ENCODE measurements at places on chromosomes 16 and 17.

GRCh38 chr17:77771587-77771986 is 186.9 kb upstream of the TNRC6C start:
- DNase-seq, result no peak

- no peak for DNase-seq
Observed at GRCh38 chr16:11066261-11066870, 122.0 kb downstream of the CLEC16A start.

DNA sequence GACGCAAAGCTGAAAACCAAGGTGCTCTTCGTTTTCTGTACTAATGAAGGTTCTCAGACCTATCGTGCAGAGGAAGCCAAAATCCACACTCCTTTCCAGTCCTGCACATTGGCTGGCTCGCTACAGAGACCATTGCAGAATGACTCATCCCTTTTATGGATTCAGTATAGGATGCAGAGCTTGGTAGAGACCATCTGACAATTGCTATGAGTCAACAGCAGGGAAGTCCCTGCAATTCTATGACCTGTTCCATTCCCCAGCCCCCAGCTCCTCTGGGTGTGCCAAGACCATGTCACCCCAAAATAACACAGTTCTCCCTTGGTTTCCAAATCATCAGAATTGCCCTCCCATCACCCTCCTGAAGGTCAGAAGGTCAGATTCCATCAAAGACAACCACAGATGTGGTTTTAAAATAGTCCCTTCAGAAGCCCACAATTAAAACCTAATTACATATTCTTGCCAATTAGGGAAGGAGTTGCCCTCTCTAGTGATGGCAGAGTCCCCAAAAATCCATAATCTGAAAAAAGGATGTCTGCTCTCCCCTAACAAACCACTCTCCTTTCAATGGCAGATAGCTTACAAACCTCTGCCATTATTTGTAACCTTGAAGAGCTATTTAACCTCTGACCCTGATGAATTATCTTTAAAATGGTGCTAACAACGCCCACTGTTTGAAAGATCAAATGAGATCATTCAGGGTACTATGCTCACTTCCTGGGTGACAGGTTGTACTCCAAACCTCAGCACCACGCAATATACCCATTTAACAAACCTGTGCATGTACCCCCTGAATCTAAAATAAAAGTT is 108.2 kb upstream of the RBBP6 start:
- peak; percentile 75 for DNase-seq

DNA sequence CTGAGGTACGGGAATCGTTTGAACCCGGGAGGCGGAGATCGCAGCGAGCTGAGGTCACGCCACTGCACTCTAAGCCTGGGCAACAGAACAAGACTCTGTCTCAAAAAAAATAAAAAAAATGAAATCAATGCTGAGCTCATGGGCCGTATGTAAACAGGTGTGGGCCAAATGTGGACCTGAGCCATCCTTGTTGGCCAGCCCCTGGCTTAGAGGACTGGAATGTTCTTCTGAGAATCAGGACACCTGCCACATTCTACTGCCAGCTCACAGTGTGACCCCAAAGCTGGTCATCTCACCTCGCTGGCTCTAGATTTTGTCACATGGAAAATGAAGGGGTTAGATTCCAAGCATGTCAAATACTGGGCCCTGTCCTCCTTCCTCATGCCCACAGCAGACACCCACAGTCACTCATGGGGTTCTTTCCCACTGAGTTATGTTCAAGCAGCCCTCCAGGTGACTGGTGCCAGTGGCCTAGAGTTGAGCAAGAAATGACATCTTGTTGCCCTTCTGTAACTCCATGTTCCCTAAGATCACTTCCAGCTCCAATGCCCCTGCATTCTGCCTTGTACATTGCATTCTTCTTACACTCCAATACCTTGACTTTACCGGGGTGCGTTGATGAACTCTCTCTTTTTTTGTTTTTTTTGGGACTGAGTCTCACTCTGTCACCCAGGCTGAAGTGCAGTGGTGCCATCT is 110.6 kb downstream of the ABCC1 start:
- no peak for DNase-seq

- no peak for DNase-seq
Observed at GRCh38 chr17:30590081-30590733, 113.0 kb downstream of the GOSR1 start.

GRCh38 chr16:57253466-57253865 is 8.4 kb downstream of the ARL2BP start:
- no peak for DNase-seq

DNA sequence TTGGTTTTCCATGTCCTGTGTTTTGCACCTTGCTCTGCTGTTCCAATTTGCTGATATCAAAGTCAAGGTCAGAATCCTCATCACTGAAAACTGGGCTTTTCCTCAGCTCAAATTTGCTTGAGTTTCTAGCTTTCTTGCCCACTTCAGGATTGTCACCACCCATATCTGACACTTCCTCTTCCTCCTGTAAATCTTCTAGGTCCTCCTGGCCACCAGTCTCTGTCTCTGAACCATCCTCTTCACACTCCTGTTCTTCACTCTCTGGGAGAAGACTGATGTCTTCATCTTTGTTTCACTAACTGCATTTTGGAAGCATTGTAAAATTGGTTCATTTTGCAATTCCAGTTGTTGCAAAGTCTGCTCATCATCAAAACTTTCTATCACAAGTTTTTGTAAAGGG is 63.4 kb upstream of the RBL2 start:
- no peak for DNase-seq

All from A673 (cell line).